T-helper 17 cell (primary cell): ENCODE measurements at places on chromosomes 4 and X.
A peak's percentile ranks its signal among the peaks of the same experiment; 100 is the strongest.

DNA sequence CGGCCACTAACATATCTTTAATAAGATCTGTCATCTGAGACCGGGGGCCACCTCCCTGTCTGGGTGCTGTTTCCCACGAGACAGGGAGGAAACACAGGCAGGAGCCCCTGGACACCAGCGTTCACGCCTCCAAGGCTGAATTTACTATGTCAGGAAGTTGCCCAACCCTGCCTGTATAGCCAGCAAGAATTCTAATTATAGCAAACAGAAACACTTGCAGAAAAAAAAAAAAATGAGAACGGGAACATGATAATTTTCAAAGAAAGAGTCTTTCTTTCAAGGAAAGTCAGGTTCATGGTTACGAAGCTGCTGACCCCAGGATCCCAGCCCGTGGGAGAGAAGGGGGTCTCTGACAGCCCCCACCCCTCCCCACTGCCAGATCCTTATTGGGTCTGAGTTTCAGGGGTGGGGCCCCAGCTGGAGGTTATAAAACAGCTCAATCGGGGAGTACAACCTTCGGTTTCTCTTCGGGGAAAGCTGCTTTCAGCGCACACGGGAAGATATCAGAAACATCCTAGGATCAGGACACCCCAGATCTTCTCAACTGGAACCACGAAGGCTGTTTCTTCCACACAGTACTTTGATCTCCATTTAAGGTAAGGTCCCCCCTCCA lies at the start of gene IL3RA:
IL3RA (plus strand) TSS at position 455 of the 613 bp plus-strand sequence. CDS start 4,981 bp downstream, outside the sequence.
- H3K27me3 ChIP-seq, result peaks cover 21% of the 10 kb centered on the region
- no peak for DNase-seq
- H3K27ac ChIP-seq, result peak within 1 kb of the TSS; percentile 59
- no peaks in the 10 kb centered on the region for H3K36me3 ChIP-seq

GRCh38 chr4:170497112-170497511 lies 407.4 kb upstream of the AADAT start:
- no peaks in the 10 kb centered on the region for H3K36me3 ChIP-seq
- H3K27me3 ChIP-seq, result no peaks in the 10 kb centered on the region
- DNase-seq, result no peak
- no peak overlapping the region for H3K27ac ChIP-seq
- H3K4me1 ChIP-seq, result no peaks in the 10 kb centered on the region

DNA sequence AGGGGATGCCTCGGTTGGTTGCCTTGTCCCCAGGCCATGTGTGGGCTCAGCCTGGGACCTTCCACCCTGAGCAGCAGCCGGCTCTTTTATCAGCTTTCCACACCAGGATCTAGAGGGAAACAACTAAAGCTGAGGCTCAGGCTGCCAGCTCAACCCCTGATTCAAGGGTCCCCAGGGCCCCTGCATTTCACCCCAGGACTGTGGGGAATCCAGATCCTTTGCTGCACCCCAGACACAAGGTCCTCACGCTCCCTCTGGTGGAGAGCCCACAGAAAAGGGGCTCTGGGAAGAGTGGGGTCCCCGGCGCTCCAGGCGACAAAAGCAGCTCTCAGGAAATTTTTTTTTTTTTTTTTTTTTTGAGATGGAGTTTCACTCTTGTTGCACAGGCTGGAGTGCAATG lies 64.3 kb downstream of the ZFYVE28 start:
- no peaks in the 10 kb centered on the region for H3K27me3 ChIP-seq
- H3K4me3 ChIP-seq, result no peak overlapping the region
- peaks cover 9% of the 10 kb centered on the region for H3K4me1 ChIP-seq
- H3K36me3 ChIP-seq, result no peaks in the 10 kb centered on the region

DNA sequence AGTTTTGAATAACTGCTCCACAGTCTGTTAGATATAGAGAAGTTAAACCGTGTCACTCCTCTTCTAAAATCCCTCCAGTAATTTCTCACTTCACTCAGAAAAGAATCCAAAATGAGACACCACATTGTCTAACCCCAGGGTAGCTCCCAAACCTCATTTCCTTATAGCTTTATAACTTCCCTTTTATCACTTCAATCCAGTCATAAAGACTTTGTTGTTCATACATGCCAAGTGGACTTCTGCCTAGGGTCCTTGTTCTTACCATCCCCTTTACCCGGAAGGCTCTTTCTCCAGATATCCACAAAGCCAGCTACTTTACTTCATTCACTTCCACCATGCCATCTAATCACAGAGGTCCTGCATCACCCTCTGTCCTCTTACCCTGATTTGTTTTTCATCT lies 156.2 kb downstream of the GABRB1 start:
- H3K4me1 ChIP-seq, result no peaks in the 10 kb centered on the region
- no peak overlapping the region for H3K27ac ChIP-seq
- no peaks in the 10 kb centered on the region for H3K36me3 ChIP-seq
- peaks cover 25% of the 10 kb centered on the region for H3K27me3 ChIP-seq

DNA sequence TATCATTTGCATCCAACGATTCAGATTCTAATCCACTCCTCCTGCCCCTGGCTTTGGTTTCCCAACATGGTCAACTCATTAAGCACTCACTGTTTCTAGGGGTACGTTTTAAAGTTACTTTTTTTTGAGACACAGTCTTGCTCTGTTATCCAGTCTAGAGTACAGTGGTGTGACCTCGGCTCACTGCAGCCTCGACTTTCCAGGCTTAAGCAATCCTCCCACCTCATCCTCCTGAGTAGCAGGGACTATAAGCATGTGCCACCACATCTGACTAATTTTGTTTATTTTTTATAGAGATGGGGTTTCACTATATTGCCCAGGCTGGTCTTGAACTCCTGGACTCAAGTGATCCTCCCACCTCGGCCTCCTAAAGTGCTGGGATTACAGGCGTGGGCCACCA lies 48.9 kb downstream of the TMEM156 start:
- no peaks in the 10 kb centered on the region for H3K27me3 ChIP-seq
- no peak for DNase-seq
- H3K4me3 ChIP-seq, result no peak overlapping the region
- H3K4me1 ChIP-seq, result peaks cover 47% of the 10 kb centered on the region
- H3K36me3 ChIP-seq, result peaks cover 17% of the 10 kb centered on the region

DNA sequence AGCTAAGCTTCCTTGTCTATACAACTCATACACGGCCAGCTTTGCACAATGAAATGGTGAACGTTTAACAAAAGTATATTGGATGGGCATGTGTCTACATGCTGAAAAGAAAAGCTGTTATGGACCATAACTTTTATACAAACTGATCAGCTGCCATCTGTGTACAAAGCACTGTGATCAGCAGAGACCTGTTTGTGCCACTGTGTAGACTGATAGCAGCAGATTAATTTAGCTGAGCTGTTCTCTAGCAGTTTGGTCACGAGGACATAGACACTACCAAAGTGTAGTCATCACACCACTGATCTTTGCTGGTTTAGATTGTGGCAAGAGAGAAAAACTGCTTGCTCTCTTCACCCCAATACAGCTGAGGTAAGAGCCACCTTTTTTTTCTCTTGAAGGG lies 124.5 kb downstream of the RAPGEF2 start:
- H3K4me3 ChIP-seq, result no peak overlapping the region
- H3K36me3 ChIP-seq, result no peaks in the 10 kb centered on the region
- H3K4me1 ChIP-seq, result peaks cover 15% of the 10 kb centered on the region
- H3K27me3 ChIP-seq, result no peaks in the 10 kb centered on the region

DNA sequence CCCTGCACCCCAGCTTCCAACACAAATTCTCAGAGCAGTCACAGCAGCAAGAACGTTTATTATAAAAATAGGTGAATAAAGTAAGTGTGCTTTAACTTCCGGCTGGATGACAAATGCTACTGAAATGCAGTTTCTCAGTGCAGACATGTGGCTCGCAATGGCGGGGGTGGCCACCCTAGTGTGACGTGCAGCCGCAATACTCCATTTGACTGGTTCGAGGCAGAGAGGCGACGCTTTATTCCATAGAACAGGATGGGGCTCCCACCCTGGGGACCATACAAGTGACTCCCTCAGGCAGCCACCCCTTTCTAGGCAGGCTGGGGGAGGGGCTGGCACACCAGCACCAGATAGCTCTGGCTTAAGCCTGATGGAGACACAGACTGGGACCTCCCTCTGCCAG lies 14.5 kb downstream of the TNIP2 start:
- H3K36me3 ChIP-seq, result no peaks in the 10 kb centered on the region
- H3K27me3 ChIP-seq, result no peaks in the 10 kb centered on the region
- peaks cover 13% of the 10 kb centered on the region for H3K4me1 ChIP-seq
- DNase-seq, result no peak
- no peak overlapping the region for H3K4me3 ChIP-seq

GRCh38 chr4:183326853-183327252 lies 4.6 kb upstream of the CLDN24 start:
- peak overlapping the region; percentile 16 for H3K27ac ChIP-seq
- H3K4me3 ChIP-seq, result no peak overlapping the region
- H3K4me1 ChIP-seq, result peaks cover 3% of the 10 kb centered on the region
- DNase-seq, result no peak

DNA sequence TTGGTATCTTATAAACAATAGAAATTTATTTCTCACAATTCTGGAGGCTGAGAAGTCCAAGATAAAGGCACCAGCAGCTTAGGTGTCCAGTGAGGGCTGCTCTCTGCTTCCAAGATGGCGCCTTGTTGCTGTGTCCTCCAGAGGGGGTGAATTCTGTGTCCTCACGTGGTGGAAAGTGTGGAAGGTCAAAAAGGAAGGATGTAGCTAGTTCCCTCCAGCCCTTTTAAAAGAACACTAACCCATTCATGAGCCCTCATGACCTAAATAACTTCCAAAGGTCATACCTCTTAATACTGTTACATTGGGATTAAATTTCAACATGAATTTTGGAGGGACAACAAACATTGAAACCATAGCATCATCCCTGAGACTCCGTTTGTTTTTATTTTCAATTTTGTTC lies 48.8 kb downstream of the ZNF81 start:
- H3K36me3 ChIP-seq, result peaks cover 16% of the 10 kb centered on the region
- no peaks in the 10 kb centered on the region for H3K4me1 ChIP-seq
- H3K27ac ChIP-seq, result no peak overlapping the region
- H3K4me3 ChIP-seq, result no peak overlapping the region
- DNase-seq, result no peak

GRCh38 chr4:59054086-59054485 lies 1943.9 kb upstream of the IGFBP7 start:
- no peaks in the 10 kb centered on the region for H3K4me1 ChIP-seq
- DNase-seq, result no peak
- no peak overlapping the region for H3K27ac ChIP-seq

DNA sequence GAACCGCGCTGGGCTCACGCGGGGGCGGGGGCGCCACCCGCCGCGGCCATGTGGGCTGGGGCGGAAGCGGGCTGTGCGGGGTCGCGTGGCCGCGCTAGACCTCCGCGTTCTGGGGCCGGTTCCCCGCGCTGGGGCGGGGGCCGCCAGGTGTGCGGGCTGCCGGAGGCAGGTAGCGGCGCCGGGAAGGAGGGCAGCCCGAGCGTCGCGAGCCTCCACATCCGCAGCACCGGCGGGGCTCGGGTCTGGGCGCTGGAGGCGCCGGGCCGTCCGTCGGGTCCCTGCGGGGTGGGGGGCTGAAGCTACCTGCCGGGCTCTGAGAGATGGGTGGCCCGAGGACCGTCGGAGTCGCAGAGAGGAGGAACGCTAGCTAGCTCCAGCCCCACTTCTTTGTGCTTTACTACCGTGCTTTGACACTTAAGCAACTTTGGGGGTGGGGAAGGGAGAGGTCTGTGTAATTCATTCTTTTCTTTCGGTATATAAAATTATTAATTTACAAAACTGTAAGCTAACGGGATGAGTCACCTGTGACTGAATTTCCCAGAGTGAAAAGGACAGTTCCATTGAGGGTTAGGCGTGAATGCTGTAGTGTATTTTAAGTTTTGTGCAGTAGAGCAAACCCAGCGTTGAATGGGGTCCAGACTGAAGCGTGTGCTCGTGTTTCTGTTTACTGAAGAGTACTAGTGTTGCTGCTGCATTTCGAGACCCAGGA lies 689 bp downstream of the METAP1 start:
- H3K4me1 ChIP-seq, result peaks cover 36% of the 10 kb centered on the region
- H3K36me3 ChIP-seq, result no peaks in the 10 kb centered on the region
- no peak for DNase-seq
- no peaks in the 10 kb centered on the region for H3K27me3 ChIP-seq

- H3K27ac ChIP-seq, result no peak overlapping the region
- H3K36me3 ChIP-seq, result no peaks in the 10 kb centered on the region
- no peaks in the 10 kb centered on the region for H3K4me1 ChIP-seq
- no peak overlapping the region for H3K4me3 ChIP-seq
- H3K27me3 ChIP-seq, result no peaks in the 10 kb centered on the region
Observed at GRCh38 chr4:33334416-33334815, 2614.2 kb downstream of the PCDH7 start.

DNA sequence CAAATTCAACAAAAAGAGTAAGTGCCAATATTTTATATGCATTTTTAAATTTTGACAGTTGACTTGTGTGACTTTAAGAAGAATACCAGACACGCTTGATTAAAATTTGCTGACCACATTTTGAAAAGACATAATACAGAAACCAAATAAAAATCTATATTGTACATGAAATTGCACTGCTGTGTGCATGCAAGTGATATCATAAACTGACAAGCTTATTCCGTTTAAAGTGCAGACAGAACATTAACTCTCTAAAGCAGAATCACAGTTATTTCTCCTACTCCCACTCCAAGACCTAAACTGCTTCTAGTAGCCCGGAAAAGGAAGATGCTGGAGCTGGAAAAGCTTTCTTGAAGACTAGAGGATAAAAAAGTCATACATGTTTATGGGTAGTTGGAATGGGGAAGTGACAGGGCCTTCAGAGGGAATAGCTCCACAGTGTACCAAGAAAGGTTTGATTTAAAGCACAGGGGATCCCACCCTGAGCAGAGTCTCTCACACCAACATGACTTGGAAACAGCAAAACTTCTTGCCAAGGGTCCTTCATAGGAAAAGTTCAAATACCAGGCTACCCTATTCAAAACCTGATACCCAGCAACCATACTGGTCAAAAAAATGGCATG lies 34.1 kb upstream of the NAF1 start:
- no peak overlapping the region for H3K4me3 ChIP-seq
- H3K27ac ChIP-seq, result no peak overlapping the region
- peaks cover 10% of the 10 kb centered on the region for H3K27me3 ChIP-seq
- no peaks in the 10 kb centered on the region for H3K36me3 ChIP-seq
- no peak for DNase-seq

GRCh38 chr4:164081371-164081770 lies 586.9 kb downstream of the TMA16 start:
- H3K27me3 ChIP-seq, result no peaks in the 10 kb centered on the region
- no peak overlapping the region for H3K27ac ChIP-seq
- H3K4me1 ChIP-seq, result no peaks in the 10 kb centered on the region
- H3K36me3 ChIP-seq, result no peaks in the 10 kb centered on the region
- H3K4me3 ChIP-seq, result no peak overlapping the region
- DNase-seq, result no peak

- no peak for DNase-seq
- H3K36me3 ChIP-seq, result peaks cover 2% of the 10 kb centered on the region
- peak overlapping the region; percentile 99 for H3K4me3 ChIP-seq
- H3K27me3 ChIP-seq, result no peaks in the 10 kb centered on the region
- H3K27ac ChIP-seq, result peak overlapping the region; percentile 99
Observed at GRCh38 chr4:139084804-139085093, 69.2 kb downstream of the NOCT start.

DNA sequence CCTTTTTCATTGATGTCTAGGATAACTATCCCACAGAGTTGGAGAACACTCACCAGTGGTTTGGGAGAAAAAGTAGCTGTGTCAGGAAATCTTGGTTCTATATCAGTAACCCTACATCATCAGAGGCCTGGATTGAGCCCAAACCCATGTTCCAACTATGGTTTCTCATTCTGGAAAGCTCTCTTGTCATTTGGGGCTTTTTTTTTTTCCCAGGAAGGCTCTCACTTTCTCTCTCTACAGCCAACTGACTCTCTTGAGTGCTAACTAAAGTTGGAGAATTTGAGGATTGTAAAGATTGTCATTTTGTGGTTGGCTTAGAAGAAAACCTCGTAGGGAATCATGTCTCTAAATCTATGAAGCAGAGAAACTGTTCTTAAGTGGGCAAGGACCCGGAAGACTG lies 228.2 kb upstream of the DIPK2B start:
- no peak for DNase-seq
- no peak overlapping the region for H3K4me3 ChIP-seq
- H3K4me1 ChIP-seq, result no peaks in the 10 kb centered on the region
- peaks cover 24% of the 10 kb centered on the region for H3K27me3 ChIP-seq
